ENCODE measurements at places on chromosomes 6 and 20.

- no peak for DNase-seq
These were observed 68.8 kb upstream of the XRN2 start for GRCh38 chr20:21234324-21234723.

- DNase-seq = no peak
These were observed 7.3 kb upstream of the GPR63 start for GRCh38 chr6:96844530-96844929.

- DNase-seq = peak; percentile 5
These were observed 118.0 kb downstream of the OPRM1 start for GRCh38 chr6:154157082-154157481.

DNA sequence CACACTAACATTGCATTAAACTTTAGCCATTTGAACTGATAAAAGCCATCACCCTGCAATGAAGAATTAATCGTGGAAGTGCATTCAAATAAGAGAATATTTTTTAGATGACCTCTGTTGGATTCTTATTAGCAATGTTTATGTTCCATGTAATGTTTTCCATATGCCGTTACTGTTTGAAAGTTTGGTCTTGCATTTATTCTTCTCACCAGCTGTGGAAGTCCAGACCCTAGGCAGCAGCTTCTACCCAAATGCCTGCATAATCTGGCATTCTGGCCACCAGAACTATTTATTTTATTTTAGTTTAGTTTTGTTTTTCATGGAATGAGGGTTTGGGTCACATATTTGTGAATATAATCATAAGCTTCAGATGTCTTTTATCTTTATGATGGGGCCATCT lies 140.4 kb downstream of the SAMD5 start:
- no peak for DNase-seq

GRCh38 chr6:165308926-165309731 lies at the start of gene C6orf118:
C6orf118 (minus strand) TSS chr6:165309605; CDS start chr6:165309586, 19 bp downstream.
- no peak for DNase-seq

- DNase-seq = no peak
These were observed 153.3 kb upstream of the SNX9 start for GRCh38 chr6:157669747-157670216.

DNA sequence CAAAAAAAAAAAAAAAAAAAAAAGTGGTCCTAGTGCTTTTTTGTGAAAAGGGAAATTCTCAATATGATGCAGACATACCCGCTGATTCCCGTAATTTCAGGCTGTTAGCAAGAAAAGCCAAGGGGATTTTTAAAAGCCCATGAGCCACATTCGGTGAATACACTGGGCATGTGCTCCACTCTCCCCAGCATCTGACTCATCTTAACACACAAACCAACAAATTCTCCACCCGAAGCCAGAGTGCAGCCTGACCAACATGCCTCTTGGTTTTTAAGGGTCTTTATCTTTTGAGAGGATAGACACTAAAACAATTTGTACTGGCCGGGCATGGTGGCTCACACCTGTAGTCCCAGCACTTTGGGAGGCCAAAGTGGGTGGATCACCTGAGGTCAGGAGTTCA lies 45.5 kb upstream of the CD83 start:
- no peak for DNase-seq

Data from activated T-helper 1 cell treated with anti-CD3 and anti-CD28 coated beads, Interleukin-12 subunit alpha, Interleukin-12 subunit beta, Interleukin-2, Interleukin-4 antibody, amounts not matched to agents 30 ng/mL and 10 ng/mL and 1 ng/mL, durations not matched to agents 14 hours and 24 hours and 36 hours (primary cell).